ENCODE measurements at places on chromosomes 5 and 9.

DNA sequence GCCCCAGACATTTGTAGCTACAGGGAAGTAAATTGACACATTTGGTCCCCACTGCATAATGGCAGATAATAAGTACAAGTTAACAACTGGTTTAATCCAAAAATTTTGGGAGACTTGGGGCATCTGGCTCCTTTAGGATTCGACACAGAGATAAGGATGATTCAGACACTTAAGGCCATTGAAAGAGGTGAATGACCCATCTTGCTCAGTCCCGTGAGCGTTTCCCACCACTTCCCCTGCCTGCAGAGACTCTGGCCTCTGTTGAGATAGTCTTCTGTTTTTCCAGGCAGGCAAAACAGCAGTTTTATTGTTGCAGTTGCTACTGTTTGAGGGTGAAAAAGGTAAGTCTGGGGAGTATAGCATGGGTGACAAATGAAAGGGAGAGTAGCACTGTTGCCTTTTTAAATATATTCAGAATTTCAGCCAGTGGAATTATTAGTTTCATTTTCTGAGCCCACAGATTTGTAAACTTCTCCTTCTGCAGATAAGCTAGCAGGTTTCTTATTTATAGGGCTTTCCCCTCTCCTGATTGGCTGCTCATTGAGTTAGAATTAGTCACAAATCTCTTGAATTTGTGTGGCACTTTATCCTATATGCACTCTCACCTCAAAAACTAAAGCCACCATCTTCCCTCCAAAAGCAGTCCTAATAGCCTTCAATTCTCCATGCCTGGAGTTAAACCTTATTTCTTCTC is 19.3 kb downstream of the ACO1 start:
- no peak for DNase-seq

GRCh38 chr5:147234825-147235635 is at the start of gene STK32A:
Gene STK32A, plus strand, starts transcription at chr5:147235026. Its CDS starts 4,609 bp downstream, at chr5:147239635.
- DNase-seq: no peak

- no peak for DNase-seq
Observed at GRCh38 chr9:22216730-22217172, 207.6 kb upstream of the CDKN2B start.

DNA sequence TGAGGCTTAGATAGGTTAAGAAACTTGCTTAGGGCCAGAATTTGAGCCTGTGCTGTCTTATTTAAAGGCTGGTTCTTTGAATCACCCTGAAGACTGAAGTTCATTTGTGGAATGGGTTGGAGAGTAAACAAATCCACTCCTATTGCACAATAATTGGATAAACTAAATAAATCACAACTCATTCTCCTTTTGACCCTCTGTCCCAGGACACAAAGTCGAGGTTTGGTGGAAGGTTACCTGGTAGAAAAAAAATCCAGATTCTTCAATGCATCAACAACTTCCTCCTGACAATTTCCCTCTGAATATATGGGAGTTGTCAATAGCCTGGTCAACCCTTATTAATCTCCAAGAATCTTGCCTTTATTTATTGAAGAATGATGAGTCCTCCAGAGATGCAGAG is 28.9 kb downstream of the TBC1D2 start:
- DNase-seq: no peak

GRCh38 chr5:55914971-55915370 is 63.8 kb downstream of the IL31RA start:
- DNase-seq: no peak

DNA sequence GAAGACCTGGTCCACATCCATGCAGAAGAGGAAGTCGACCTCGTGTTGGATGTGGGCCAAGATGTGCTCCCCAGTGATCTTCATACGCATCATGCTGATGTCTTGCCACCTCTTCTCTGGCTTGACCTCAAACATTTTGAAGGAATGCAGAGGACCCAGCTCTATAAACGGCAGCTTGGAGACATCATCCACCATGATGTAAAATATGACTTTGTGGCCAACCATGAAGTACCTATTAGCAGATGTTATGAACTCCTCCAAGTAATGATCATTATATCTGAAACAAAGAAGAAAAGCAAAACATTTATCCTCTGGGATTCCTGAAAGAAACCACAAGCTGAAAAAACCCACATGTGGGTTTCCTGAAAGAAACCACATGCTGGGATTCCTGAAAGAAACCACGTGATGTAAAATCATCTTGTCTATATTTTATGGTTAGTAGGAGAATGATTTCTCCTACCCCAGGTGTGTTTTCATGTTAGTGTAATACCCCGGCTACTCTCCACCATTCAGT is 52.3 kb downstream of the GGTA1 start:
- DNase-seq: no peak

DNA sequence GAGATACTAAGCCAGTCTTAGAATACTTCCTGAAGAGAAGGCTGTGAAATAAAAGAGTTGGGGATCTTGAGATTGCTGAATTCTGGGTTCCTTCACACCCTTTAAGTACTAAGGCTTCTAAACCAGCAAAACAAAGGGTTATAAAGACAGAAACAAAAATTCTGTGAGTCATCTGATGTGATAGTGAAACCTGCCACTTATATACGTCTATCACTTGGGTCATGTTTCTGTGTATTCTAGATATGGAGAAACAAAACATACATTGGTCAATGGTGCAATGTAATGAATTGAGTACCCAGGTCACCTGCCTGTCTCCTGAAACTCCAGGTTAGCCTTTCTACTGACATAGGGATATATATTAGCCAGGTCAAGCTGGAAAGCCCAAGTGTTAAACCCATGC is 319.3 kb upstream of the GRAMD2B start:
- no peak for DNase-seq

DNA sequence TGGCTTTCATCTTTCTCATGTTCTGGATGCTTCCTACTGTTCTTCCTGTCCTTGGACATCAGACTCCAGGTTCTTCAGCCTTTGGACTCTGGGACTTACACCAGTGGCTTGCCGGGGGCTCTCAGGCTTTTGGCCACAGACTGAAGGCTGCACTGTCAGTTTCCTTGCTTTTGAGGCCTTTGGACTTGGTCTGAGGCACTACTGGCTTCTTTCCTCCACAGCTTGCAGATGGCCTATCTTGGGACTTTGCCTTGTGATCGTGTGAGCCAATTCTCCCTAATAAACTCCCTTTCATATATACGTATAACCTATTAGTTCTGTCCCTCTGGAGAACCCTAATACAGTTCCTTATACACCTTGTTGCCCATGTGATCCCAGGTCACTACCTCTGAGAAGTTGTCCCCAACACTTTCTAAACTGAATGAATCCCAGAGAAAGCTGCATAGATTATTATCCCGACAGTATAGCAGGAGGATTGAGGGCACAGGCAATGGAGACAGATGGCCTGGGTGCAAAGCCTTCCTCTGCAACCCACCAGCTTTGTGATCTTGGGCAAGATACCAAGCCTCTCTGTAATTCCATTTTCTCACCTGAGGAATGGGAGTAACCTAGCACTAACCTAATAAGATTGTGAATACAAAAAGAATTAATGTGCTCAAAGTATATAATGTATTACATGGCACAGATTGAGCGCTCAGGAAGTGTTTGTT is 449.6 kb upstream of the BRINP1 start:
- no peak for DNase-seq

DNA sequence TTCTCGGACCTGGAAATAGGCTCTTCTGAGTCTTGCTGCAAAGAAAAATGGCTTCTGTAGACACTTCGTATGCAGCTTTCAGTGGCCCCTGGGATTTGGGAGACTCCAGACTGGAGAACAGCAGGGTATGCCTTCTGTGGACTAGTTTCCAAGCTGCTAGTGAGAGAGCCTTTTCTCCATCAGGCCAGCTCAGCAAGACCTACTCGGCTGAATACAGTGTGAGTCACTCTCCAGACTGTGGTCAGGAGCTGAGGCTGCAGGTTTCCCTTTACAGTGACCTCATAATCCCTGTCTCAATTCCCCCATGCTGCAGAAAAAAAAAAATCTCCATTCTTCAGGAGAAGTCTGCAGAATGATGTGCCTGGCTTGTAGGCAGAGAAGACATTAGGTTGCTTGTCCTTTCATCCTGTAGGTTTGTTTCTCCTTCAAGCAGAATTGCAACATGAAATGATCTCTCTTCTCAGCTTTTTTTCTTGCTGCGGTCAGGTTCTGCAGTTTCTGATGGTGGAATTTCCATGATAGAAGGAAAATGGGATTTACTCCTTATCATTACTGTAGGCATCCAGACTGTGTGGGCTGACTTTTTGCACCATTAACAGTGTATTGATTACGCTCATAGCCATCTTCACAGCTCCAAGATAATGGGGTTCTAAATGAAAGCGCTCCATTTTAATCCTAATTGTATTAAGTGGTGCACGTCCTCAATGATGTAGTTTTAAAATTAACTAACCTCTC is 78.3 kb upstream of the TNFSF8 start:
- DNase-seq: no peak

DNA sequence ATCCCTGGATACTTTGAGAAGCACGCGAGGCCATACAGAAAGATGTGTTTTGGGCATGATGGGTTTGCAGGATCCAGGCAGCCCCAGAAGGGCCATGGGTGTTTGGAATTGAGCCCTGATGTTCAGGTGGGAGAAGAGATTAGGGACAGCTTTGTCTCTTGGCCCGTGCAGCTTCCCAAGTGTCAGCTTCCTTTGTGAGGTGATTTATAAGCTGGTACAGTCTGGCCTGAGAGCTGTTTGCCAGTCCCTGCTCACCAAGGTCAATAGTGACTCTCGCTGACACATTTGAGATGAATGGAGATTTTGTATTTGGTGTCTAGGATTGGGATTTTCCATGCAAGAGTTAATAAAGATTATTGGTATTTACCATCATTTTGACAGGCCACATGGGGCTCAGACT is 165.9 kb downstream of the ICE1 start:
- no peak for DNase-seq

- no peak for DNase-seq
Observed at GRCh38 chr5:128349044-128349858, 188.8 kb downstream of the FBN2 start.

GRCh38 chr5:1013238-1013947 is 4.8 kb downstream of the NKD2 start:
- DNase-seq: no peak

GRCh38 chr5:52915176-52915875 is 73.8 kb upstream of the ITGA2 start:
- peak; percentile 3 for DNase-seq

DNA sequence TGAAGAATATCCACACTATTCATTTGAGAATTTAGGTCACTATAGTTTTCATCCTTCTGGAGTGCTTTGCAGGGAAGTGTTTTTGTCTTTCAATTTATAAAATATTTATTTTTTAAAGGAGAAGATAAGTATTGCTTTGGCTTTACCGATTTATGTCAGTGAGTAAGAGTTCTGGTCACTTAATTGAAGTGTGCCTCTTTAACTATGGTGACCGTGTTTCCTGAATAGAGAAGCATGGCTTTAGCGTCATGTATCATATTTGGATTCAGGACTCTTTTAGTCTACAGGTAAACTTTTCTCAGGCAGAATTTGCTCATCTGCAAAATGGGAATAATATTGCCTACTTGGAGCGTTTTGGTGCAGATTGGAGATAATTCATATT is 902 bp downstream of the BDP1 start:
- DNase-seq: no peak

DNA sequence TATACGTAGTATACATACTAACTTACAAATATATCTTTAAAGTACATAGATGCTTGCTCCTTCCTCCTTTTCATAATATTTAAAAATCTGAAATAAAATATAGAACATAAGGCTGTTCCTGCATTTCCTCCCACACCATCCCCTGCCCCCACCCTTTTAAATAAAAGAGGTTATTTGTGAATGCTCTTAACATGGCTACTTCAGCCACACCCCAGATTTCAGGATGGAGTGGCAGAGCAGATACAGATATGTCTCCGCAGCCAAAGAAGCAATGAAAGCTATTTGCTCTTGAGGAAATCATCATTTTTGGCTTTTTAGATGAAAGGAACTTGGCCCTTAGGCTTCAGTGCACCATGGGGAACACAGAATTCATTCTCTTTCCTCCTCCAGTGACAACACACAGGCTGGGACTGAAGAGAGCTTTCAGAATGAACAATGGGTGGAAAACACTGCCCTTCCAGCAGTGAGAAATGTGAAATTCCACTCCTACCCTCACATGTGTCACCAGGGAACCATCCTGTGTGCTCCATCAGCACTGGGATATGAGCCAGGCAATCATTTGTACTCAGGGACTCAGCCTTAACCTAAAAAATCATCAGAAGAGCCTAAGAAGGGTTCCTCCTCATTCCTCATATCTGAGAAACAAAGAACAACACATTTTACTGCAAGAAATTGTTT is 134.3 kb downstream of the PPP2R2B start:
- no peak for DNase-seq

GRCh38 chr5:175573493-175574269 is 84.2 kb upstream of the HRH2 start:
- DNase-seq: no peak

GRCh38 chr9:120942186-120943001 is 15.8 kb upstream of the TRAF1 start:
- DNase-seq: no peak

DNA sequence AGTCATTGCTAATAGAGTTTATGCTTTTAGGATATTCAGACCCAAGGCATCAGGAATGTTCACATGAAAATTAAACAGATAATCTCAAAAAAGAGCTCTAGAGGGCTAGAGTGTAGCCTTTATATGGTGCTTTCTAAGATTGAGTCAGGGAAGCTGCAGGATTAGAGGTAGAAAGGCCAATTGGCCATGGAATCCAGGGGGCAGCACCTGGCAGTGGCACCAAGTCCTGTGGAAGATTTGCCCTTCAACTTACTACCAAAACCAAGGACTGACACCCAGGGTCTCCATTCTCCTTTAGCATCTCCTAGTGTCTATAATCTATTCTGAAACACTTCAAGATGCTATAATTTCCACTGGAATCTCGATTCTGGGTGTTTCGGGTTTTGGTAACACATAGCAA is 112.4 kb downstream of the ACER2 start:
- no peak for DNase-seq

GRCh38 chr5:65946198-65946745 is 19.9 kb downstream of the ERBIN start:
- no peak for DNase-seq

DNA sequence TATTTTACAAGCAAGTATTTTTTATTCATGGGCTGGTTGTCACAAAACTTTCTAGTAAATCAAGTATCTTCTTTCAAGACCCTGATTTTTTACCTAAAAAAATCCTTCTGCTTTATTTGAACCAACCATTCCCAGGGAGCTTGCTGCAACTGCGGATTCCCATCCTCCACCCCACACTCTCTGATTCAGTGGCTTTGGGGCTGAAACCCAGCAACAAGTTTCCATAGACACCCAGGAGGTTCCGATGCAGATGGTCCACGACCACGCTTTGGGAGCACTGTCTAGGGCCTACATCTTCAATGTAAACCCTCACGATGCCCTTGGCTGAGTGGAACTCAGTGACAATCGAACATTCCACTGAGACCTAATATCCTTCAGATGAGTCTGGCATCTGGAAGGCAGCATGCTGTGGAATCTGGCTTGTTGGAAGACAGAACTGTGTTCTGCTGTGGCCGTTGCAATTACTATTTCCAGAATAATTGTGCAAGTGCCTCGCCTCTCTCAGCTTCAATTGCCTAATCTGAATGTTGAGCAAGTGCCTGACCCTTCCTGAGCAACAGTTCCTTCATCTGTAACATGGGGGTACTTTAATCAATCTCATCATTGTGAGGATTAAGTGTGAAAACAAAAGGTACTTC is 105.1 kb downstream of the INSYN2B start:
- no peak for DNase-seq

GRCh38 chr5:1874348-1874747 is 8.4 kb downstream of the IRX4 start:
- DNase-seq: no peak

- DNase-seq: no peak
Observed at GRCh38 chr9:38035873-38036272, 33.2 kb downstream of the SHB start.

- DNase-seq: no peak
Observed at GRCh38 chr9:136054146-136054545, 40.9 kb downstream of the NACC2 start.

- no peak for DNase-seq
Observed at GRCh38 chr9:132833550-132834121, 44.4 kb downstream of the AK8 start.
